ENCODE measurements at places on chromosomes 2 and 18.

GRCh38 chr2:29557268-29557667, 364.1 kb downstream of the ALK start:
- no peak for DNase-seq

- DNase-seq = no peak
These were observed 304.4 kb upstream of the ZC3H15 start for GRCh38 chr2:186181625-186182024.

- DNase-seq = no peak
These were observed 26.5 kb upstream of the KLF11 start for GRCh38 chr2:10016802-10017258.

DNA sequence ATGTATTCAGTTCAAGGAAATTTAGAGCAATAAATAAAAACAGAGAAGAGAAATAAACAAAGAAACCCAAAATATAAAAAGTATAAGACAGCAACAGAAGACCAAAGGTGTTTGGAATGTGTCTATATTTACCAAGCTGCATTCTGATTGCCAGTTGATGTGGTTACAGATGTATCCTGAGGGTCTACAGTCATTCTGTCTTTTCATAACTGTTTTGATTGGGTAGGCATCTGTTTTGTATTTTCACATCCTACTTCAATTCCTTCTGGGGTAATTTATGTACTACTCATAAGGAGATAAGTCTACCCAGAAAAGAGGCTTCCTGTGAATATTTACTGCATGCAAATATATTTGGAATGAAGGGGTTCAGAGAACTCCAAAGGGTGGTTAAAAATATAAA, 596.8 kb upstream of the GCFC2 start:
- no peak for DNase-seq

GRCh38 chr2:101087638-101088037, 63.5 kb downstream of the TBC1D8 start:
- DNase-seq = no peak

GRCh38 chr2:121836611-121837010, 81.2 kb downstream of the TSN start:
- no peak for DNase-seq

DNA sequence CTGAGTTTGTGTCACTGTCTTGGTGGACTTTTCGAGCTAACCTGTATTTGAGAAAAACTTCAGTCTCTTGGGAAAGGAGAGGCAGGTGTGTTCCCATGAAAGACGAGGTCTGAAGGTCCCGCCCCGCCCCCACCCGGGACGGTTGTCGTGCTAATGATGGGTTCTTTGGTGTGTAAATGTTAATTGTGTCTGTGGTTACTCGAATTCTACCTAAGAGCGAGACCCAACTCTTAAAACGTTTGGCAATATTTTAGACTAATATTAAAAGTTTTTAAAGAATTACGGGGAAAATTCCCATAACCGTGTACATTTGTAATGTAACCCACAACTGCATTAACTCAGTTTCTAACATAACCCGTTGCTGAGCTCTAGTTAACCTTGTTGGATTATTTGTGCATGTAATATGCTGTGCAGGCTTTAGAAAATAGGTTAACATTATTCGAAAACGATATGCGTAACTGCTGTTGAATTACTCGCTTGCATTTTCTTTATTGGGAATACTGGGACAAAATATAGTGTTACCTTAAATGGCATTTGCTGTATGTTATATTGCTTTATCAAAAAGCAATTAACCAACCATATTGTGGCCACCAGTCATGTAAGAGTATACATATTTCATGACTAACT, 833 bp downstream of the EPB41L5 start:
- peak; percentile 19 for DNase-seq

DNA sequence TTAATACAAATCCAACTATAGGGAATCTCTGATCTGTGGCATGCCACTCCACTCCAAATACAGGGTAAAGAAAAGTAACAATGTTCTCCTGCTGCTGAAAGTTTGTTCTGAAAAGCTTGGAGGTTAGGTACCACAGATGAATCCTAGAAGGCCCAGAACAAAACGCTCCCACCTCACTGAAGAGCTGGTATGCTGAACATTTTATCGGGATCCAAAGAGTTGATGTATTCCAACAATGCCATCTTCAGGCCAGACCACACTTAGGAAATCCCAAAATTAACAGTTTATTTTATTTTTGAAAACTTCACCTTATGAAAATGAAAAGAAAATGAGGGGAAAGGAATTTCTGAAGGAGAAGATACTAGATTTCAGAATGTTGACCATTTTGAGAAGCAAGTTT, 145.1 kb upstream of the CDH19 start:
- no peak for DNase-seq

DNA sequence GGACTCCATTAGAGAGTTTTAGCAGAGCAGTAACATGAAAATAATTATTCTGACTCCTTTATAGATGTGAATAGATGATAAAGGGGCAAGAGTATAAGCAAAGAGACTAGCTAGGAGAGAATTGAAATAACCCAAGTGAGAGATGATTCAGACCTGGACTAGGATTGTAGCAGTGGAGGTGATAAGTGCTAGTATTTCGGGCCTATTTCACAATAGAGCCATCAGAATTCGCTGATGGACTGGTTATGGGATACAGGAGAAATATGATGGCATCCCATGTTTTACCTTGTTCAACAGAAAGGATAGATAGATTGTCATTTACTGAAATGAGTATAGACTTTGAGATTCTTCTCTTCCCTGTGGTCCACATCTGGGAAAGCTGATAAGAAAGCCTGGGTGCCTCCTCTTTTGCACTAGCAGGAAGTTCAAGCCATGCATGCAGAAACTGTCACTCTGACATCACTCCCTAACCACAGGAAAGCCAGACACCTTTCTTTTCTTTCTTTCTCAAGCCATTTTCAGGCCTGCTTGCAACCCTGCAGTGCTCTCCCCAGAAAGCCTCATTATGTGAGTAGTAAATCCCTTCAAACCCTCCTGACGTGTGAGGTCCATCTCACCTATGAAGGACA, 25.3 kb downstream of the DYNAP start:
- DNase-seq = no peak

DNA sequence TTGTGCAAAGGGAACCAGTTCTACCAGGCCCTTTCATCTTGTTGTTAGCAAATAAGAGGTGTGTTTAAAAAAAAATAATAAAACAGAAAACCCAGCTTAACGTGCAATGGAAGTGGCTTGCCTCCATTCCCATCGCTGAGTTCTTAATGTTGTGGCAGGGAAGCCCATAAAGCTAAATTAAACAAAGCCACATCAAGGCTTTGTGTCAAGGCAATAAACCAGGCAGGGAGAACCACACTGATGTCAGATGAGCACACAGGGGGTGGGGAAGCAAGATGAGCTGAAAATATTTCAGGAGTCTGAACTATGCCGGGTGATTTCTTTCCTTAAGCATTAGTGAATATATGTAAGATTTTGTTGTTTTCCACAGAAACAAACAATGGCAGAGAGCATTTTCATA, 73.5 kb downstream of the PHLPP1 start:
- no peak for DNase-seq

DNA sequence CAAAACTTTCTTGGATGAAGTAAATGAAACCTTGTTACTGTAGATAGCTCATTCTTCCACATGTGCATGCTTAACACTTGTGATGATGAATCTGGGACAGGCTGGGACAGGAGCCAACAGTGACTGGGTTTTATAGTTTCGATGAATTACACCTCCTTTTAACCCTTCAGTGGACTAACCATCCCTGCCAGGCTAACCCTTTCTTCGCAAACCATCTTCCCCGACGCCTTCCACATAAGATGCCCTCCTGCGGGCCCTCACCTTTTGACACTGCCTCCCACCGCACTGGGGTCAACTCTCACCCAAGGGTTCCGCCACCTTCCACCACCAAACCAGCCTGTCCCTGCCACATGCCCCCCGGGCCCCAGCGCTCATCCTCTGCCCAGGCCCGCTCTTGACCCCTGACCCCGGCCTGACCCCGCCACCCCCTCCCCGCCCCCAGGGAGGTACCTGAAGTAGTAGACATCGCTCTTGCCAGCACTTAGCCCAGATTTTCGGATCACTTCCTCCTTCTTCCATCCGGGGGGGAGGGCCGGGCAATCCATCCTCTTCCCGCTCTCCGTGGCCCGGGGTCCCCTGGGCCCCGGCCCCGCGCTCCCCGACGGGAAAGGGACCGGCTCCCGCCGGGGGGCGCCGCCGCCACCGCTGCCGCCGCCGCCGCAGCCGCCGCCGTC, 764 bp downstream of the MBD2 start:
- peak; percentile 59 for DNase-seq

GRCh38 chr18:24935896-24936295, 416.1 kb downstream of the ZNF521 start:
- no peak for DNase-seq

- no peak for DNase-seq
These were observed 83.6 kb downstream of the MREG start for GRCh38 chr2:215929602-215930335.

DNA sequence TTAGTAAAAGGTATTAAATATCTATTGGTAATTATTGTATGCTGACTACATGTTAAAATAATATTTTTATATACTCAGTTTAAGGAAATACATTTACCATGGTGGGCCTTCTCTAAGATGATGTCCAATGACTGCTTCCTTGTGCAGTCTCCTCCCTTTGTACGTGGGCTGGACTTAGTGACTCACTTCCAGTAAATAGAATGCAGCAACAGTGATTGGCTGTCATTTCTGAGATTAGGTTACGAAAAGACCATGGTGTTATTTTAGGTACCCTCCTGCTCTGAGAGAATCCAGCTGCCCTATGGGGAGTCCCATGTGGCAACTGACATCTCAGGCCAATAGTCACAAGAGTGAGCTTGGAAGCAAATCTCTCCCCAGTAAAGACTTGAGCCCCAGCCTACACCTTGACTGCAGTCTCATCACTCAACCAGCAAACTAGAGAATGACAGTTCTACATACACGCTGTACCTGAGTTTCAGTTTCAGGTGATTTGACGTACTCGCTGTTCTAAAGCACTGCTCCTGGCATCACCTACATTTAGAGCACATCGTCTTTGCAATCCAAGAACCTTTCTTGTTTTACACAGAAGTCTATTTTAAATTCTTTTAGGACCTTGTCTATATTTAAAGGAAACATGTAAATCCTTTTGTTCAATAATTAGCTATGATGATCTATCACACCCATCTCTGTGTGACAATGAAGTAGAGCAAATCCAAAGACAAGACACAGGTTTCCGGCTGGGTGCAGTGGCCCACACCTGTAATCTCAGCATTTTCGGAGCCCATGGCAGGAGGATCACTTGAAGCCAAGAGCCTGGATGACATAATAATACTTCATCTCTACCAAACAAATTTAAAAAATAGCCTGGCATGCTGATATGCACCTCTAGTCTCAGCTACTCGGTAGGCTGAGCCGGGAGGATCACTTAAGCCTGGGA, 87.2 kb downstream of the COBLL1 start:
- no peak for DNase-seq

GRCh38 chr2:64838817-64839216, 150.4 kb upstream of the SLC1A4 start:
- peak; percentile 97 for DNase-seq

- no peak for DNase-seq
These were observed 127.7 kb downstream of the DYSF start for GRCh38 chr2:71581026-71581425.

GRCh38 chr2:165390875-165391274, 78.6 kb upstream of the CSRNP3 start:
- DNase-seq = no peak

DNA sequence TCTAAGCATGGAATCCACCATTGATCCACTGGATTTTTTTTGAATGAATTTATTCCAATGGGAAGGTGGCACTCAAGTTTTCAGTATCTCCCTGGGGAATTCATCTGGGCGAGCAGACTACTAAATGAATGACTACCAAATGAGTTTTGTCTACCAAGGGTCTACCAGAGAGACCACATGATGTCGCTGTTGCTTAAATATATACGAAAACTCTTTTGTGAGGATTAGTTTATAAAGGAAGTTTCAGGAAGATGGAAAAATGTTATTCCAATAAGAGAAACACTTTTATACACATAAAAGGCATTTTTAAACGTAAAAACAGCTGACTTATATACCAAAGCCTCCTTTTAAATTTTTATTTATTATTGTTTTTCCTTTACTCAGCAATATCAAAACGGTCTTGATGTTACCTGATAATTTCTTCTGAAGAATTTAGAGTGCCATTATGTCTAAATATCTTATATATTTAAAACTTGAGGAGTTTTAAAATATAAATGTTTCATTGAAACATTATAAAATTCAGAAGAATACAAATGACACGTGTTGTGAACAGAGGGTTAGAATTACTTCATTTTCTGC, 139.7 kb downstream of the HRH4 start:
- DNase-seq = peak; percentile 27

- DNase-seq = no peak
These were observed 198.2 kb downstream of the TGIF1 start for GRCh38 chr18:3648200-3648599.

DNA sequence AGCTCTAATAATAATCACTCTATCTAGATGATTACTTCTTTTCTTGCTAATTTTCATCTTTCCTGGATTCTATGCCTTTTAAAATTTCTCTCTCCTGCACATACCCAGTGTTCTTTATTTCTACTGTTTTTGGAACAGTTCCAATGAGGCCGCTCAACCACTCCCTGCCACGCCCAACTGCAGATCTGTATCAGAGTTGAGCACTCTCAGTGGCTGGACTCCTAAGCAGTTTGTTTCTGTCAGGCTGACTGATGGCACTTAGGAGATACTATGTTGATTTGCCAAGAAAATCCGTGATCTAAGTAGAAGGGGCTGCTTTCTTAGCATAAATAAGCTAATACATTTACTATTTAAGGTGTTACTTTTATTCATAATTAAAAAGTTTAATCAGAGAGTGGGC, 192.8 kb downstream of the ARHGAP15 start:
- DNase-seq = no peak

Measured in HCT116 (cell line).